ENCODE measurements at places on chromosomes 3 and 15. TPM values are rescaled to one million over a fixed set of nuclear protein-coding genes. Genes with fewer than 3 reads are reported as not detected.

Gene C3orf49
- not detected for polyA plus RNA-seq

Gene GABRA5
- polyA plus RNA-seq = 25.3 TPM

Gene TPRG1
- 1.6 TPM for polyA plus RNA-seq

Gene SUSD5
- polyA plus RNA-seq = 0.74 TPM

Gene KLHL6
- polyA plus RNA-seq = not detected

Gene UROC1
- polyA plus RNA-seq = not detected

Gene BCL2A1
- not detected for polyA plus RNA-seq

Gene HCN4
- 4.0 TPM for polyA plus RNA-seq

Gene ZMYND10
- polyA plus RNA-seq = 5.2 TPM

Gene SLC25A20
- 7.1 TPM for polyA plus RNA-seq

Gene STRC
- polyA plus RNA-seq = 2.5 TPM

Gene TMEM207
- not detected for polyA plus RNA-seq

Gene PLA2G4E
- polyA plus RNA-seq = not detected

Gene CADM2
- polyA plus RNA-seq = 4.2 TPM

Gene COLQ
- polyA plus RNA-seq = 9.7 TPM

Gene MINAR1
- 3.1 TPM for polyA plus RNA-seq

Gene GOLGA8S
- not detected for polyA plus RNA-seq

Gene MKRN3
- polyA plus RNA-seq = 13.9 TPM

Gene DVL3
- 78.9 TPM for polyA plus RNA-seq

Gene IGSF10
- polyA plus RNA-seq = not detected

Gene CD47
- polyA plus RNA-seq = 128 TPM

Gene EOMES
- not detected for polyA plus RNA-seq

Gene PCLAF
- 10.8 TPM for polyA plus RNA-seq

Gene GOLGA6D
- polyA plus RNA-seq = not detected

Gene CCR5
- not detected for polyA plus RNA-seq

Gene CHAC1
- polyA plus RNA-seq = 3.6 TPM

Gene CFAP92
- 1.6 TPM for polyA plus RNA-seq

Gene CISH
- not detected for polyA plus RNA-seq

Gene TIPARP
- polyA plus RNA-seq = 5.2 TPM
